Bone marrow (tissue), 2 donors: ENCODE measurements at places on chromosomes 2 and 18.

GRCh38 chr2:224331698-224332097, 70.2 kb downstream of the FAM124B start:
- no peak for DNase-seq

DNA sequence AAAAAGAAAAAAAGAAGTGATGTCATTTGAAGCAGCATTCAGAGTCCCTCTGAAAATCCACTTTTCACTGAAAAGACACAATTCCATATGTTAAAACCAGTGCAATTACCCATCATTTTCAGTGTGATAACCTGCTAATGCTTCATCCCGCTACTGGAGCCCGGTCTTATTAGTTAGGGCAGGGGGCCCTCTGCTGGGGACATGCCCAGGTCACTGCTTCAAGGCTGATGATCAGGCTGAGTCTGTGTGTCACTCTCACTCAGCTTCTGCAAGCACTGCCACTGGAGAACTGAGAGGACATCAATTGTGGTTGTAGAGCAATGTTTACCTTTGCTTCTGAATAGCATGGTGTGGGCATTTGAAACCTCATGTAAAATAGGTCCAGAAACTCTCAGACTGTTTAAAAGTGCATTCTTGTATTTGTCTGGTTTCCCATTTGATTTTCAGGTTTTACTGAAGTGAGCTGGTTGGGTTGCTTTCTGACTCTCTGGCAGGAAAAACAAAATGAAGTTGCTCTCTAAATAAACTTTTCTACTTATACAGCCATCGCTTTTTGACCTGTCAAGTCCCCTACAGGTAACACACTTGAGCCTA, 49.2 kb upstream of the NXPH2 start:
- DNase-seq: no peak

DNA sequence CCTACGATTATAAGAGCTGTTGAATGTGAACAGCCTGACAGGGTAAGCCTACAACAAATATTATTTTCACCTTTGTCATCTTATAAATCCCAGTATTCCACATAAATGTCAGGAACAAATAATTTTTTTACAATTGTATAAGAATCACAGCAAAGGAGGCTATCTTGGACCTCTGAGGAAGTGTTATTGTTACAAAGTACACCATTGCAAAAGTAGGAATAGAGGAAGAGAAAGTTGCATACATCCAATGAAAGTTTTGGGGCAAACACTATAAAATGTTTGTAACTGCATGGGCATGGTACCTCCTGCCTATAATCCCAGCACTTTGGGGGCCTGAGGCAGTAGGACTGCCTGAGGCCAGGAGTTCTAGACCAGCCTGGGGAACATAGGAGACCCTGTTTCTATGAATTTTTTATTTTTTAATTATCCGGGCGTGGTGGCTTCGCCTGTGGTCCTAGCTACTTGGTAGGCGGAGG, 715 bp upstream of the MEMO1 start:
- no peak for DNase-seq

DNA sequence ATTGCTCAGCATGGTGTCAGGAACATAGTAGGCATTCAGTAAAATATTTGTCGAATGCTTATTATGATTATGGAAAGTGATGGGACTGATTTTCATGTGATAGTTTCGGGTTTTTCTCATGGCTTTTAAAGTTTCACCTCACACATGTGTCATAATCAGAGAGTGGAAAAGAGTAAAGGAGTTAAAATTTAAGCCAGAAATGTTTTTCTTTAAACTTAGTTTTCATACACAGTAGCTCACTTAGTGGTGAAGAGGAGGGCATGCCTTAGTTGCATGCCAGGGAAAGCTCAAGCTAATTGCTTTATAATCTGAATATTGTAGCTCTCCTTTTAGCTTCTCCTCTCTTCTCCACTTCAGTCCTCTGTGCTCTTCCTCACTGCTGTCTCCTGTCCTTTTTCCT, 38.0 kb downstream of the EHBP1 start:
- DNase-seq: no peak

DNA sequence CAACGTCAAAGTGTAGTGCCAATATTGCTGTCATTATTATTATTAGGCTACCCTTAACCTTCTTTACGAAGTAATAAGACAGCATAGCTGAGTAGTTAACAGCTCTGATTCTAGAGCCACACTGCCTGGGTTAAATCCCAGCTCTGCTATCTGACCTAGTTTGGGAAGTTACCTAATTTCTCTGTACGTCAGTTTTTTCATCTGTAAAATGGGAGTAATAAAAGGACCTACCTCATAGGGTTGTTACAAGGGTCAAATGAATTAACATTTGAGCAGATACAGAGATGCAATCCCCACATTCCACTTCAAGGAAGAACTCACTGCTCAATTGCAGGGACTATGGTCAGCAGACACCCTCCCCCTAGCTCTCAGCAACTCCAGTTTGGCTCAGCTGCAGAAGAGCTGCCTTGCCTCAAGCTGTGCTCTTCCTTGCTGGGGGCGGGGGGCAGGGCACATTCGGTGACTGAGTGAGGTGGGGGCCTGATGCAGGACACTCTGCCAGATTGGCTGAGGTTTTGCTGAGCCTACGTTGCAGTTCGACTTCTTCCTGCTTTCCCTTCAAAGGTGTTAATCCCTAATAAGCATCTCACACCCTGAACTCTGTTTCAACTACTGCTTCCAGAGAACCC, 11.0 kb upstream of the LGALSL start:
- DNase-seq: no peak

GRCh38 chr2:170744248-170745002, 25.8 kb upstream of the ERICH2 start:
- DNase-seq: no peak

- no peak for DNase-seq
Observed at GRCh38 chr2:175175896-175176295, 5.6 kb downstream of the ATP5MC3 start.

DNA sequence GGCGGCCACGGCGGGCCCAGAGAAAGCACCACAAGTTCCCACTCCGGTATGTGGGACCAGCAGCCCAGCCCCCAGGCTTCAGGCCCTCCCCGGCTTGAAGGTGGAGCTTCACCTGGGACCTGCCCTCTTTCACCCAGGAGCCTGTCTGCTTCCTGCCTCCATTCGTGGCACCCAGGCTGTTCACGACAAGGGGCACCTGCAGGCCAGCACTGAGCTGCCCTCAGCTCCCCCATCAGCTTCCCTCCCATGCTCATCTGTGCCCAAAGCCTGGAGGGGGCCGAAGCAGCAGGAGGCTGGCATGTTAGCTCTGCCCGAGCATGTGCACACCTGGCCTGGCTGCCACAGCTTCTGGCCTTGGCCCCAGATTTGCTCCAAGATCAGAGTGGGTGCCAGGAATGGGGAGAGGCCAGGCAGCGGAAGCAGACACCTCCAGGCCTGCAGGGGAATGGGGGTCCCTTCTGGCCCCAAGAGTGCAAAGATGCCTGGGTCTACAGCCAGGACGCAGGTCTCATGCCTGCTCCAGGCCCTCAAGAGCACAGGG, 312.4 kb upstream of the SYT4 start:
- DNase-seq: no peak

GRCh38 chr2:187547353-187547979, 6.8 kb downstream of the TFPI start:
- DNase-seq: peak; percentile 84

DNA sequence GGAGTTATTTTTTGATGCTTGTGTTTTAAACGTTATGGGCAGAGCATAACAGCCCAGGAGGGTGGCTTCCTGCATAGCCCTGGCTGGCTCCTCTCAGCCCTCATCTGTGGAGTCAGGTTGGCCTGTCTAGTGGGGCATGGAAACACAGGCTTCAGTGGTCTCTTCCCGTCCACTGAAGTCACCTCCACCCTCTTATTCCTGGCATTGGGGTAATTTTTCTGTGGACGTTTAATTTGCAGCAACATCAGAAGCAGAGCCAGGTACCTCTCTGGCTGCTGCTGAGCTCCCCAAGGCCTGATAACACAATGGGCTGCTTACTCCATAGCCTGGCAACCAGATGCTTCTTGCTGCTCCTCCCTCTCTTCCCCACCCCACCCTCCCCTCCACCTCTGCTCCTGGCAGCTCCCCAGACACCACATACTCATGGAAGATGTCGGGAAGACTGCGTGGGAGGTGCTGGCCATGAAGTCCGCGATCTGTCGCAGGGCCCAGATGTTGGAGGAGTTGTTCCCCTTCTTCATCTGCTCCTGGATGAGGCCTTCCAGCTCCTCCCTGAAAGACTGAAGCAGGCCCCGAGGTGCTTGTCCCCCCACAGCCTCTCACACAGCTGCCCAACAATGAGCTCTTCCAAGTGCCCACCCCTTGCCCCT, 64.0 kb downstream of the ADD2 start:
- no peak for DNase-seq

GRCh38 chr2:88188748-88189147, 18.6 kb downstream of the THNSL2 start:
- no peak for DNase-seq

GRCh38 chr2:82790206-82791021, 1668.7 kb downstream of the SUCLG1 start:
- DNase-seq: no peak

DNA sequence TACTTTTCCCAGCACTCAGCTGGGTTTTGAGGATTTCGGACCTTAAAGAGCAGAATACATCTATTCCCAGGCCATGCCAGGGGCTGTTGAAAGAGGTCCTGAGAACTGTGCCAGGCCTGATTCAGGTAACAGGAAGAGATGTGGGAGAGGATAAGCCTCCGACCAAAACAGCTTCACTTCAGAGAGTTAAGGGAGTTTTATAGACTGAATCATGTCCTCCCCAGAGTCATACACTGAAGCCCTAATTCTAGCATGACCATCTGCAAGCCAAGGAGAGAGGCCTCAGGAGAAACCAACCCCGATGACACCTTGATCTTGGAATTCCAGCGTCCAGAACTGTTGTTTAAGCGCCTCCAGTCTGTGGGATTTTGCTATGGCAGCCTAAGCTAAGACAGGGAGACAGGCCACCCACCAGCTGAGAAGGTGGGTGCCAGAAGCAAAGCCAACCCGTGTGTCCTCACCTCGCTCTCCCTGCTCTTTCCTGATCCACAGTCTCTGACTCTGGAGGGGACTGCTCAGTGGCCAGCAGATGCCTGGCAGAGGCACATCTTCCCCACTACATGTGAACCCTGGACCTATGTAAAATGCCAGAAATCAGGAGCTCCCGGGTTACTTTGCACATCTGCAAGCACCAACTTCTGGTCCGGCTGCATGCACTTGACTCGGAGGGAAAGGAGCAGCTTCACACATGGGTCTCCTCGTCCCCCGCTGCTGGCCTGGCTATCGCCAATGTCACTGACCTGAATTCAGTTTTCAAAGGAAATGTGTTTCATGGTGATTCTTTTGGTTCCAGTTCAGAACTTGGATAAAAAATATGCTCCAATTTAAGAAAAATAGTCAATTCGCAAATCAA, 116.8 kb upstream of the EPC2 start:
- no peak for DNase-seq

GRCh38 chr2:238881353-238882081, 33.6 kb downstream of the TWIST2 start:
- DNase-seq: no peak

DNA sequence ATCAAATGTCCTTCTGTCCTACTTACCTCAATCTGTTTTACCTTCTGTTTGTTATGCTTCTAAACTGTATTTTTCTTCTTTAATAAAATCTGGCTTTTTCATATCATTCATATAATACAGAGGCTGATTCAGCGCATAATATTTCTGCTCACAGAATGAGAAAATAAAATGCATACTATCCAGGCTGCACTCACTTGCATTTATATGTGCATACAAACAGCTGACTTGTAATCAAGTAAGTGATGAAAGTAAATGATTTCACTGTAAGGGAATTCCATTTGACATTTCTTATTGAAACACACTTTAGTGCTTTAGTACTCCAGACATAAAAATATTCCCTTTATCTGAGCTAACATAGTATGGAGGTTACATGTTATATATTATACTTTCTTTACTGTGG, 75.3 kb upstream of the PROKR1 start:
- no peak for DNase-seq

- DNase-seq: no peak
Observed at GRCh38 chr2:222739939-222740338, 68.5 kb downstream of the MOGAT1 start.

DNA sequence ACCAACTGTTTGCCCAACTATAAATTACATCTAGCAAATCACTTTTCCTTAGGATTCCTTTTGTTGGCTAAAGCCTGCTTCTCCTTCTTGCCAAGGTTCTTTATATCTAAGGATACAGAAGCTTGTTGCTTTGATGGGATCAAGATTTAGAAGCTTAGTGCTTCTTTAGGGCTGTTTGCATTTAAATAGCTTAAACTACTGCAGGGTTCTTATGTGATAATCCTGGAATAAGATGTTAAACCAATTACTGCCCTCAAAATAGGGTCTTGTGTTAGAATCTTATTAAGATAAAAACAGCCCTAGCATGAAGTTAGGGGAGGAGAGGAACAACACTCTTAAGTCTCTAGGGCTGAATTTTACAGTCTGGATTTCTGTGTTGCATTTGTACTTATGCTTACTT, 64.2 kb downstream of the KIF5C start:
- no peak for DNase-seq

- peak; percentile 23 for DNase-seq
Observed at GRCh38 chr18:25896178-25896780, 194.1 kb downstream of the SS18 start.

- DNase-seq: no peak
Observed at GRCh38 chr2:102986826-102987490, 225.1 kb downstream of the TMEM182 start.

DNA sequence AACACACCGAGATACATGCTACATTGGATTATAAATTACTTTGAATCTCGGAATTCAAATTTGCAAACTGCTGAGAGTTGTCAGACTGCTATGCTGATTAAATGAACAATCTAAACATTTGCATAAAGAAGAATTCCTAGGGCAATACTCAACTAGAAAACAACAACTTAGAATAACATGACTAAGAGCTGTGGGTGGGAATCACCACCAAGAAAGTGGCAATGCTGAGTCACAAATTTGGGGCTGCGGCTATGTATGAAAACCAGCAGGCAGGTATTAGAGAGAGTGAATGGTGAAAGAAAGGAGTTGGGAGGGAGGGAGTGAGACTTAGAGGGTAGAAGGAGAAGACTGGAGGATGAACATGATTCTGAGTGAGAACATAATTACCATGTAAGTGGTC, 559.5 kb downstream of the PIK3C3 start:
- DNase-seq: no peak

GRCh38 chr2:69097891-69098655, 85.1 kb downstream of the ANTXR1 start:
- no peak for DNase-seq
